Myocyte (in vitro differentiated cells): ENCODE measurements at places on chromosomes 16 and 17. TPM values are rescaled to one million over a fixed set of nuclear protein-coding genes. Genes with fewer than 3 reads are reported as not detected.

DNA sequence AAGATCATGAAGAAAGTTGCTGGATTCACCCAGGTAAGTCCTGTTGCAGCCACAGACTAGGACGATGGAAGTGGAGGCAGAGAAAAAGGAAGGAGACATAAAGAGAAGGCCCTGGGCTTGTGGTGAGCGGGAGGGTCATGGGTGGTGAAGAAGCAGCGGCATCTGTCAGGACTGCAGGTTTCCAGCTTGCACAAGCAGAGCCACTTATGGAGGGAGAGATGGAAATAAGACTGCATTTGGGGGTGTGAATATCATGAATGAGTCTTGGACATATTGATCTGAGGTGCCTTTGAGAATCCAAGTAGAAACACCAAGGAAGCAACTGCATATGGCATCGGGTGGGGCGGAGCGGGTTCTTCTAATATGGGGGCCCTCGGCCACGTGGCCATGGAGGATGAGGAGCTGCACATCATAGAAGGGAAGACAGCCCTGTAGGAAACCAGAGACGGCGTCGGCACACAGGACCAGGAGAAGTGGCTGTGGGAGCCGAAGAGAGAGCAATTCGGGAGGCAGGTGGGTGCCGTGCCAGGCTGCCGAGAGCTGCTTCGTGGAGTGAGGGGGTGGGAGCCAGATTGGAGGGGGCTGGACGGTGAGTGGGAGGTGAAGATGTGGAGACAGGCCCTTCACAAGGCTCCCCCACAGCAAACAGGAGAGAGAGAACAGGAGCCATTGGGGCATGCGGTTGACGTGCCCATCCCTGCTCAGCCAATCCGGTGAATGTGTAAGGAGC is 243.5 kb downstream of the GSG1L start:
- no peak for DNase-seq

GRCh38 chr17:4272213-4272971 is 8.6 kb upstream of the ANKFY1 start:
- no peak for DNase-seq

DNA sequence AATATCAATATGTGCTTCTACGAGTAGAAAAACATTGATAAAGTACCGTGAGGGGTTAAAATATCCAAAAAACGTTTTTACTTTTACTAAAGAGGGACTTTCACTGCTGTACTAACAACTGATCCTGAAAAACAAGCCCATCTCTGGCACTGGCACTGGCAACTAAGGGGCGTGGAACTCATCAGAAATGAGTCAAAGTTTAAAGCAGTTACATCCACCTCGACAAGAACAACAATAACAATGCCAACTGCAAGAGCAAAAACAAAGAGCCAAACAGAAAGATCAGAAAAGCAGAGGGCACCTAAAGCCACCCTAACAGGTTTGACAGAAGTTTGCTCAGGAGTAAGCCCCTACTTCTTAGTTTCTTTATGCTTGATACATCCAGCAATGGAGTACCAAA is 13.1 kb downstream of the MBTPS1 start:
- DNase-seq, result peak; percentile 8

DNA sequence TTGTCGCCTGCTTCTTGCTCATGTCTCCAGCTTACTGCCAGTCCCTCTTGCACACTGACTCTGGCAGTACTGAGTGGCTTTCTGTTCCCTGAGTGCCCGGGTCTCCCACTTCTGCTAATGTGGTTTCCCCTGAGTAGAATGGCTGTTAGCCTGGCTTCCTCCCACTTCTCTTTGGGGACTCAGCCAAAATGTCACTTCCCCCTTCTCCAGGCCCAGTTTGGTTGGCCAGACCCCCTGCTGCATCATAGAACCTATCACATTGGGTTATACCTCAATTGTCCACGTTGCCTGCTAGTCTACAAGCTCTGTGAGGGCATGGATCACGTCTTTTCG is 304.4 kb downstream of the HS3ST3B1 start:
- DNase-seq, result no peak

DNA sequence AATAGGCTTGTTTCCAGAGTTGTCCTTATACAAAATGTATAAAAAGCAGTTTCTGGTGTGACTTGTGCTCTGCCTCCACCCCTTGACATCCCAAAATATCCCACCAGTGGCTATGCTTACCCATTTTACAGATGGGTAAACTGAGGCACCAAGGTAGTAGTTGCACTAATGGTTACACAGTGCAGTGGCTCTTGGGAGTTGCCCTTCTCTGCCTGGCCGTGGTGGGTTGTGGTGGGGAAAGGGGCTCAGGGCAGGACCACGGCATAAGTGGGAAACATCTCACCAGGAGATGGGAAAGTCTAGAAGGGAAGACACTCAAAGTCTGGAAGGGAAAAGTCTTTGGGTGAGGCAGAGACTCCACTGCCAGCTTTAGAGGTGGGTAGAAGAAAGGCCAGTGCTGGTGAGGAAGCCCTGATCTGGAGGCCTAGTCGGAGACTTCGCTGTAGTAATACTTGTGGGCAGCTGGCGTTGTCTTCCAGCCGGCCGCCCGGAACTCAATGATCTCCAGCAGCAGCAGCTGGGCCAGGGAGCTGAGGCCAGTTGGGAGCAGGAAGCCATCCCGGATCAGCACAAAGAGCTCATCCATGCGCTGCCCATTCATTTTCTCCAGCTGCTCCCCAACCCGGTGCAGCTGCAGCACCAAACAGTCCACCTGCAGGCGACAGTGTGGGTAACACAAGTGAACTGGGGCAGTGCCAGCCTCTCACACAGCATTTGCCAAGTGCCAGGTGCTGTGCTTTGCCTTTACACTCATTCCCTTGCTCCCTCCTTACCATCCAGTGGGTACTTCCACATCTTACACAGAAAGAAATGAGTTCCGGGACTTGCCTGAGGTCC is 4.5 kb downstream of the MIF4GD start:
- peak; percentile 66 for DNase-seq

GRCh38 chr16:14087181-14087580 is 16.1 kb downstream of the MRTFB start:
- no peak for DNase-seq

- no peak for DNase-seq
Observed at GRCh38 chr16:79605999-79606398, 5.5 kb upstream of the MAF start.

GRCh38 chr17:7019839-7020519 is 2.9 kb upstream of the BCL6B start:
- peak; percentile 72 for DNase-seq

DNA sequence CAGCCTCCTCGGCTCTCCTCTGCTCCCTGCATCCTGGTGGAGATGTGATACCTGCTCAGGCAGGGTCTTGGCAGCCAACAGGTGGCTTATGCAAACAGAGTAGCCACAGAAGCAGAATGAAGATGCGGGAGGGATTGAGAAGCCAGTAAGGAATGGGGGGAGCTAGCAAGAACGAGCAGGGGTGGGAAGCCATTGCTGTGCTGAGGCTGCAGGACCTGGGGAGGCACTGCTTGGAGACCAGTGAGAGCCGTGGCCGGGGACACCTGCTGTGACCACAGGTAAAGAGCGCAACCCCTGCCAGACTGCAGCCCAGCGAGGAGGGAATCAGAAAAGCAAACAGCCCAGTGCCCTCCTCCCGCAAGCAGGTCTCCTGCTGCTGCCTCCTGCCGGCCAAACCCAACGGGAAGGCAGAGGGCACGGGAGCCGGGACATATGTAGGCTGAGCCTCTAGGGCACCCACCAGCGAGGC is 14.7 kb downstream of the AIPL1 start:
- no peak for DNase-seq

- DNase-seq, result no peak
Observed at GRCh38 chr17:73956595-73957465, 246.6 kb upstream of the RPL38 start.

- DNase-seq, result peak; percentile 96
Observed at GRCh38 chr16:87457709-87458423, 35.0 kb downstream of the ZCCHC14 start.

DNA sequence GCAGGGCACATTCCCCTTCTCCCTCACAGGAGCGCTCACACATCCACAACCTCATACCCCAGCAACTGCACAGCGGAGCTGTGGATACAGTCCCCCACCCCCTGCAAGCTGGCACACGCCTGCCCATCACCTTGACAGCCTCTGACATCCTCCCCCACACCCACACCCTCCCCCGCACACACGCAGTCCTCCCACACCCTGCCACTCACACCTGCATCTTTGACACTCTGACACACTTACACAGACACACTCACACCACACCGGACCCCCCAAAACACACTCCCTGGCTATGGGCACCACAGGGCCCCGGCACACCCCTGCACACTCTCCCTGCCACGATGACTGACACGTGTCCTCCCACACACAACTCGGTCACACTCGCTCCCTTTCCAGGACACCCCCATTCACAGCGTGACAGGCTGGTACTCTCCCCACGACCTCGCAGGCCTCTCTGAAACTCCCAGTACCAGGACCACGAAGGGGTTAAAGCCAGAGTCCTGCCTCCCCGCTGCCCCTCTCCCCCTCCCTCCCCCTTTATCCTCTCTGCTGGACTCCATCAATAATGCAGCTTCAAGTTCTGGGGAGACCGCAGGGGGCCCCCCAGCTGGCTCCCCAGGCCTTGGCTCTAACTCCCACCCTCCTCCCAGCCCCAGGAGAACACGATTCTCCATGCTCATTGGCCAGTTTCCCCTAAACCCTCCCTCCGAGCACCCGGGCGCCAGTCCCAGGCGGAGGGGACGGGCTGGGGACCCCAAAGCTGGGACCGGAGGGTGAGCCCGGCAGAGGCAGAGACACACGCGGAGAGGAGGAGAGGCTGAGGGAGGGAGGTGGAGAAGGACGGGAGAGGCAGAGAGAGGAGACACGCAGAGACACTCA is at the start of gene PPP1R1B:
Gene PPP1R1B (plus strand): TSS at position 782 of the 876 bp plus-strand sequence. CDS start 441 bp downstream, outside the sequence.
- no peak for DNase-seq

- DNase-seq, result no peak
Observed at GRCh38 chr17:73293480-73293911, 18.3 kb downstream of the CDC42EP4 start.

- peak; percentile 20 for DNase-seq
Observed at GRCh38 chr16:10668322-10669045, 26.2 kb downstream of the TEKT5 start.

GRCh38 chr16:78142788-78143187 is 43.3 kb downstream of the WWOX start:
- no peak for DNase-seq

DNA sequence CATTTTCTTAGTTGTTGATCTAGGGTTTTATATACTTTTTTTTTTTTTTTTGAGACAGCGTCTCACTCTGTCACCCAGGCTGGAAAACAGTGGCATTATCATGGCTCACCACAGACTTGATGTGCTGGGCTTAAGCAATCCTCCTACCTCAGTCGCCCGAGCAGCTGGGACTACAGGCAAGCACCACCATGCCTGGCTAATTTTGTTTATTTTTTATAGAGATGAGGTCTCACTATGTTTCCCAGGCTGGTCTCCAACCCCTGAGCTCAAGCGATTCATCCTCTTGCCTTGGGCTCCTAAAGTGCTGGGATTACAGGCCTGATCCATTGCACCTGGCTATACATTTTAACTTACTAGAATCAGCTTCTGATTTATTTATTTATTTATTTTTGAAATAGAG is 34.2 kb upstream of the ATP2A3 start:
- no peak for DNase-seq

The PTGES3L gene
- 28.8 and 29.1 TPM in 2 replicates for total RNA-seq

The IGSF6 gene
- not detected in 2 replicates for total RNA-seq

The SLFN12 gene
- 21.3 and 23.1 TPM in 2 replicates for total RNA-seq

The APRT gene
- total RNA-seq, result 86.9 and 89.3 TPM in 2 replicates

The VMO1 gene
- total RNA-seq, result 0.73 TPM in 1 of 2 replicates, not detected in the other

The HBA2 gene
- not detected in 2 replicates for total RNA-seq

The CD79B gene
- 0.99 and 4.8 TPM in 2 replicates for total RNA-seq

The TEDC2 gene
- 5.7 and 10.4 TPM in 2 replicates for total RNA-seq

The TSPAN10 gene
- total RNA-seq, result 7.3 and 10.6 TPM in 2 replicates

The TBC1D3D gene
- total RNA-seq, result not detected in 2 replicates
